ENCODE measurements at places on chromosomes 6 and 20. TPM values are rescaled to one million over a fixed set of nuclear protein-coding genes. Genes with fewer than 3 reads are reported as not detected.

Gene SLC17A1
- not detected for total RNA-seq

Gene SAMD3
- 7.1 TPM for total RNA-seq

Gene C6orf58
- total RNA-seq: 0.10 TPM

Gene ULBP1
- 6.4 TPM for total RNA-seq

Gene MOG
- total RNA-seq: not detected

Gene SLC18B1
- total RNA-seq: 14.1 TPM

Gene GSTA4
- total RNA-seq: 15.0 TPM

Gene SLC24A3
- total RNA-seq: 0.25 TPM

Gene PABPC1L
- total RNA-seq: 14.1 TPM

Gene GSS
- 91.0 TPM for total RNA-seq

Gene SMPD2
- total RNA-seq: 12.7 TPM

Gene AGER
- 3.2 TPM for total RNA-seq

Gene ADTRP
- total RNA-seq: 3.1 TPM

Gene PPP1R16B
- not detected for total RNA-seq

DNA sequence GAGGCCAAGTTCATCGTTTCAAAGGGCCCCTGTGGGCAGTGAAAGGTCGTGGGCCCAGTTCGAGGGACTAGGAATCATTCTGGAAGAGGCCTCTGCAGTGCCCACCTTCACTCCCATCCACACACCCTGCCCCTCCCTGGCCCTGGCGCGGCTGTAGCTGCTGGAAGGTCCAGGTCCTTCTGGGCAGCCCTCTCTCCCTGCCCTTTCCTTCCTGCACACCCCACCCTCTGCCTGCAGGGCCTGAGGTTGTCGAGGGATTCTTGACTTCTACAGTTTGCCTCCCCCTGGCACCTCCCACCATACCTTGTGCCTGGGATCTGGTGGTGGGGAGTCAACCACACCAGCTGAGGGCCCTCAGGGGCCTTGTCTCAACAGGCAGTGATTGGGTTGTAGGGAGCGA lies 4.5 kb upstream of the MYT1 start:
- no peak for DNase-seq

- DNase-seq: no peak
These were observed 85.5 kb upstream of the C20orf144 start for GRCh38 chr20:33576432-33577125.

- no peak for DNase-seq
These were observed 86.0 kb upstream of the TPD52L1 start for GRCh38 chr6:125067552-125067951.

GRCh38 chr6:31896856-31897611 lies 464 bp downstream of the EHMT2 start:
- no peak for DNase-seq

DNA sequence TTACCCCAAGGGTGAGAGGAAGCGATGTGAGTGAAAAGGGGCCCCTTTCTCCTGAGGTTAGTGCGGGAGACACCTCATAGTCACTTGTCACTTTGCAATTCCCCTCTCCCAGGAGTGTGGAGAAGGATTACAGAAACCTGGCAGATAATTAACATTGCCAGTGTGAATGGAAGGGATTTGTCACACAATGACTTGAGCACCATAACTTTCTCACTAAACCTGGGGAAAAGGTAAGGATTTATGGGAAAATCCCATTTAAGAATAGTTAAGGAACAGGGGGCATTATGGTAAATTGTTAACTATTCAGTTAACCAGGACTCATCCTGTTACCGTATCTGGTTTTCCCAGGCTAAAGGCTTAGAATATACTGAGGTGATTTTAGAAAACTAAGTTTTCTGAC lies 219.5 kb upstream of the JAG1 start:
- DNase-seq: no peak

GRCh38 chr6:11475016-11475415 lies 62.5 kb upstream of the TMEM170B start:
- DNase-seq: no peak

- no peak for DNase-seq
These were observed 27.0 kb upstream of the ETV7 start for GRCh38 chr6:36414481-36414880.

DNA sequence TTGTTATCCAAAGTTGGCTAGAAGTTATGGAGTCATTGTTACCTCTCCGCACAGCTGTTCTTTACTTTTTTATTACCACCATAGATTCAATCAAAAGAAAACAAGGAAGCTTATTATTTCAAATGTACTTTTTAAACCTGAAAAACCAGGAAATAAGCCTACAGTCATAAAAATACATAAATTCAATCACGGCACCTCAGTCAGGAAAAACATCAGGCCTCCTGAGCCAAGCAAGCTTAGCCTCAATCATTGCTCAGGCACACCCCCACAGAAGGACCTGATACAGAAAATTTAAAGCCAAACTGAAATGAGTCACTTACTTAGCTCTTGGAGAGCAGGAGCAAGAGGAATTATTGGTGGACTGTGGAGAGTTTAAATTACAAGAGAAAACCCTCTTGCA lies 44.3 kb downstream of the MARCKS start:
- no peak for DNase-seq

DNA sequence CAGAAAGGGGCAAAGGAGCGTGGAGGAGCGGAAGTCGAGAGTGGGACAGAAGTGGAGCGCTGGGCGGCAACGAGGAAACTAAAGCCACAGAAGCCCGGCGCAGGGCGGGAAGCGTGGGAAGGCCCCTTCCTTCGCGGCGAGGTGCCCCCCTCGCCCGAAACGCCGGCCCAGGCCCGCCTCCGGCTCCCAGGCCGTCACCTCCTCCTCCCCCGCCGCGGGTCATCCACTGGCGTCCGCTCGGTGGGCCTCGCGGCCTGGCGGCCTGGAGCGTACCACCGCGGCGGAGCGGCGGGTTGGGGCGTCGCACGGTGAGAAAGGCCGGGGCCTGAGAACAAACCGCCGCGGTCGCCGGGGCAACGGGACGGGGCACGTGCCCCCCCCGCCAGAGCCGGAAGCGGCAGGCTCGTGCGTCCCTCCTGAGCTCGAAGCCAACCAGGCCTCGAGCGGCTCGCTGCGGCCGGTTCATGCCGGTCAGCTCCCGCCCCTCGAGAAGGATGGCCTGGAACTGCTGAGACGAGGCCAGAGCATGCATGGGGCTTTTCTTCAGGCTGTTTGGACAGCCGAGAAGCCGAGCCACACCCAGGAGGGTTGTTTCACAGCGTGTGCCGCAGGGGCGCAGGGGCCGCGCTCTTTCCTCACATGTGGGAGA lies at the start of gene TCP11:
Gene TCP11 (minus strand): TSS at position 333 of the 649 bp plus-strand sequence. CDS start 469 bp downstream, outside the sequence.
- no peak for DNase-seq

- DNase-seq: no peak
These were observed 297.2 kb downstream of the CDH26 start for GRCh38 chr20:60255415-60255814.

DNA sequence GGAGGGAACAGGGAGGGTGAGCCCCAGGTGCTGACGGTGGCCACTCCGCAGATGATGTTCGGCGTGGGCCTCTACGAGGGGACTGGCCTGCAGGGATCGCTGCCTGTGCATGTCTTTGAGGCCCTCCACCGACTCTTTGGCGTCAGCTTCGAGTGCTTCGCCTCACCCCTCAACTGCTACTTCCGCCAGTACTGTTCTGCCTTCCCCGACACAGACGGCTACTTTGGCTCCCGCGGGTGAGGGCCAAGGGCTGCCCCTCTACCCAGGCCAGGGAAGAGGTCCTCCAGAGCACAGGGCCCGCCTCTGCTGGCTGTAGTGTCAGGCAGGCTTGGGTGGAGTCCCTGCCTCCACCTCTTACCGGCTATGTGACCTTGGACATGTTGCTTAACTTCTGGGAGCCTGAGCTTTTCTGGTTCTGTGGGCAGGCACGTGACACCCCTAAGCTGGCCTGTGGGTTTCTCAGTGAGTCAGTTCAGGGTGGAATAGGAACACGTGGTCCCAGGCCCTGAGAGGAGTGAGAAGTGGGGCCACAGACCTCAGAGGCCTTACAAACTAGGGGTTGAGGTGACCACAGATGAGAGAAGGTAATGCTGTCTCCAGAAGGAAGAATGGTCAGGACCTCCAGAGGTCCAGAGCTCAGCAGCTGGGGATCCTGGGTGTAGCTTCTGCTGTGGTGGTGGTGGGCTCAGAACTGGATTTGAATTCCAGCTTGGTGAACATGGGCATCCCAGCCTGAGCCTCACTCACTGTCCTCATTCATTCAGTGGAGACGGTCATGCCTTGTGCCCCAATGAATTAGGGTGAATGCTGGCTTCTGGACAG lies 11.9 kb downstream of the PCIF1 start:
- no peak for DNase-seq

DNA sequence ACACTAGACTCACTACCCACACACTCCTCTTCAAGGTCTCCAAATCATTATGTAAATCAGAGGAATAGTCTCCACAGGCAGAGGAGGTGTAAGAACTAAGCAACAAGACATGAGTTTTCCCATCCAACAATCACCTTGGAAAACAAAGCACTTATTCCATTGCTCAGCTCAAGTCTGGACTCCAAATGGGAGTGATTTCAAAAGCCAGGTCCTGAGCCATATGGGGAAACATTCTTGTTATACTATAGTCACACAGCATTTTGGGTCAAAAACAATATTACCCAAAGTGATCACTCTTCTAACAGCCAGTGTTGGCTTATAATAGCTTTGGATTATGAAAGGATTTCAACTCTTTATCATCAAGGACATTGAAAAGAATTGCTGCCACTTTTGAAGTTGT lies 3.6 kb upstream of the PRPH2 start:
- no peak for DNase-seq

- DNase-seq: no peak
These were observed 239.5 kb upstream of the RAB32 start for GRCh38 chr6:146304181-146304580.

GRCh38 chr6:21965016-21965415 lies 331.8 kb downstream of the PRL start:
- no peak for DNase-seq

GRCh38 chr6:125245523-125246264 lies 56.1 kb downstream of the HDDC2 start:
- DNase-seq: peak; percentile 52

GRCh38 chr6:53461041-53461656 lies 83.8 kb downstream of the GCLC start:
- no peak for DNase-seq

DNA sequence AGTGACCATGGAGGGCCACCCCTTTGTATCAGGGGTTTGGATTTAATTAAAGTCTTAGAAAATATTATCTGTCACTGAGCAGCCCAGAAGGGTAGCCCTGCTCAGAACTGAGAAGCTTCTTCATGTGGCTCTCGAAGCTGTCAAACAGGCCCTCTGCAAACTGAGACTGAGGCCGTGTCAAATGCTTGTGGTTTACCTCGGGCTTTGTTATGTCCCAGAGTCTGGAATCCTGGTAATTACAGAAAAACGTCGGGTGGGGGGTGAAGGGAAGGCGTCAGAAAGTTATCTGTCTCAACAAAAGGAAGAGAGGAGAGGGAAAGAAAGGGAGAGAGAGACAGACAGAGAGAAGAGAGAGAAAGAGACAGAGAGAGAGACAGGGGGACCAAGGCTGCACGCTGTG lies 200.8 kb downstream of the BMP7 start:
- no peak for DNase-seq

GRCh38 chr6:124536842-124537191 lies 425.4 kb upstream of the RNF217 start:
- no peak for DNase-seq

GRCh38 chr6:154232013-154232910 lies 124.3 kb downstream of the IPCEF1 start:
- DNase-seq: no peak

DNA sequence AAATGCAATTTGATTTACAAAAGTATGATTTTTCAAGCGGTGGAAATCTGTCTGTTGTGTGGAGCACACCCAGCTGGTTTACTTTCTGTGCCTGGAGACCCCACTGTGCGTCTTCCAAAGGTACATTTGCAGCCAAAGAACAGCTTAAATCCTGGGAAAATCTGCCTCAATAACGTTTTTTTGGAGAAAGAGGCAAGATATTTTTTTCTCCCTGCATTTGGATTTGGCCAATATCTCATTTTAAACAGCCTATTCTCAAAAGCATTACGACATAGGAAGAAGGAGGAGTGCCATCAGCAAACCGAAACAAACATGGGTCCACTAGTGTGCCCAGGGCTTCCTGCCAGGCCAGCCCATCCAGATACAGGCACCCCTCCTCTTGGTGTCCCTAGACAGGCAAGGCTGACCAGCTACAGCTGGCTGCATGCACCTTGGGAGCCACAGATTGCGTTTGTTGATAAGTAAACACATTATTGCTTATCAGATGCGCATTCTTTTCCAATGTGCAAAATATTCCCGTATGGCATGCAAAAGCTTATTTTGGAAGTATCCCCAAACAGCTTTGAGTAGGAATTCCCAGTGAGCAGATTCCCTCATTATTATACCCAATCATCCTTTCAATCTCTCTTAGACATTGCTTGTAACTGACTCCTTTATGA lies 184.5 kb upstream of the MARCKS start:
- DNase-seq: no peak

DNA sequence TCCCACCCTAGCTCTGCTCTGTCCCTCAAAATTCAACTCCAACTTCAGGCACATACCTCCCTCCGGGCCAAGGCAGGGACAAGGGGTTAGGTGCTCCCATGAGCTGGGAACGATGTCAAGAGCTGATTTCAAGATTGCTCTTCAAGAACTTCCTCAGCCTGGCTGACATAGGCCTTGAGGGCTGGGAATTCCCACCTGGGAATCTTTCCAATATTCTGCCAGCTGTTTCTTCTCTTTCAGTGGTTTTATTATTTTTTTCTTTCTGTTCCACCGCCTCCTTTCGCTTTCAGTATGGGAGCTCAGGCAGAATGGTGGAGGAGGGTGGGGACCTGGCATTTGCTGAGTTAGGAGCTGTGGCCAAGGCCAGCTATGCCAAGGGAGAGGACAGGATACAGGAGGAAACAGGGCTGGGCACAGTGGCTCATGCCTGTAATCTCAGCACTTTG lies 33.7 kb downstream of the SRSF3 start:
- DNase-seq: peak; percentile 60

GRCh38 chr20:58196402-58197184 lies 31.9 kb downstream of the ANKRD60 start:
- no peak for DNase-seq

DNA sequence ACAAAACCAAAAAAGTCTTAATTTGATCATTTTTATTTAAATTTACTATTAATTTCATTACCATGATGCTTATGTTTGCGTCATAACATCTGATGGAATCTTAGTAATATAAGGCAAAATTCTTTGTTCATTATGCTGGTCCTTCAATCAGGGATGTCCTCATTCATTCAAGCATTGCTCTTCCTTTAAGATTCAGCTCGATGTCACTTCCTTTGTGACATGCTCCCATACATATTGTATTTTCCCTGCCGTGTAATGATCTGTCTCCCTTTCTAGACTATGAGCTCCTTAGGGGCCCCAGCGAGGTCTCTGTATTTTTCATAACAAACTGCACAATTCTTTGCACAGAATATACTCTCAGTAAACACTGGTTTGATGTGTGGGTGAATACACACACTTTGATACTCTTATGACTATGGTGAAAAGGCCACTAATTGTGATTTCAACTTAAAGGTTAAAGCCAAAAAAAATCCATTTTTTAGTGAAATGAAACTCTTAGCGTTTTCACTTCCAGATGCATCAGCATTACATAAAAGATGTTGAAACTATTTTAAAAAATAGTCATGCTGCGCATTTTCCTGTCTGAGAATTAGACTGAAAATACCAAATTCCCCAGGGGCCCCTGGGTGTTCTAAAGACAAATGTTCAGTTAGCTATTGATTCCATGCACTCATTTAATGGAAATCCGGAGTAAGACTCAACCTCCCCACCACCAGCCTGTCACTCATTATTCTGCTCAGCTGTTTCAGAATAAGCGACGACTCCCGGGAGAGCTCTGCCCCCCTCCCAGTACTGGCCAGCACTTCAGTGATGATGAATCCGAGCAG lies 169.7 kb downstream of the ATXN1 start:
- DNase-seq: no peak

- no peak for DNase-seq
These were observed 33.8 kb downstream of the UQCC2 start for GRCh38 chr6:33677689-33678088.

- no peak for DNase-seq
These were observed 24.6 kb downstream of the PMEPA1 start for GRCh38 chr20:57685146-57685758.

Data from foreskin keratinocyte (primary cell).